ENCODE measurements at places on chromosomes 12 and 14.

- no peak for DNase-seq
Measured at GRCh38 chr12:91964501-91964900, 181.1 kb downstream of the BTG1 start.

GRCh38 chr12:91173124-91173523 is 9.5 kb downstream of the DCN start:
- DNase-seq, result no peak

- DNase-seq, result no peak
Measured at GRCh38 chr12:26790645-26790994, 42.4 kb downstream of the ITPR2 start.

- DNase-seq, result no peak
Measured at GRCh38 chr12:106917503-106917902, 38.2 kb upstream of the TMEM263 start.

DNA sequence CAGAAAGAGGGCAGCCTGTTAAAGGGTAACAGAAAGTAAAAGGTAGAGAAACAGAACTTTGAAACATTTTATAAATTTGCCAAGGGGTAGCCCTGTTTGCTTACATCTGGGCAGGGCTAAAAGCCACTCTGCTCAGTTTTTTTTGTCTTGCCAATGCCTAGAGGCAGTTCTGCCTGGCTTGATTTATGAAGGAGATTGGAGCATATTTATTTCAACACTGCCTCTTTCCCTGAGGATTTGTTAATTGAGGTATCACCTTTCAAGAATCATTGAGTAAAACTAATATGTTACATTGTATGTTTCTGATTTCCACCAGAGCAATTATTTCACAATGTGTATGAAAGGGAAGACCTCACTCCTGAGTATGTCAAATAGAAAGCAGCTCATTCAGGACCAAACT is 160.8 kb downstream of the GXYLT1 start:
- no peak for DNase-seq

All from stimulated activated naive CD8-positive, alpha-beta T cell treated with anti-CD3 and anti-CD28 coated beads, Interleukin-15, amount 100 ng/mL, for 72 hours (primary cell).